ENCODE measurements at places on chromosomes 1 and 21.

DNA sequence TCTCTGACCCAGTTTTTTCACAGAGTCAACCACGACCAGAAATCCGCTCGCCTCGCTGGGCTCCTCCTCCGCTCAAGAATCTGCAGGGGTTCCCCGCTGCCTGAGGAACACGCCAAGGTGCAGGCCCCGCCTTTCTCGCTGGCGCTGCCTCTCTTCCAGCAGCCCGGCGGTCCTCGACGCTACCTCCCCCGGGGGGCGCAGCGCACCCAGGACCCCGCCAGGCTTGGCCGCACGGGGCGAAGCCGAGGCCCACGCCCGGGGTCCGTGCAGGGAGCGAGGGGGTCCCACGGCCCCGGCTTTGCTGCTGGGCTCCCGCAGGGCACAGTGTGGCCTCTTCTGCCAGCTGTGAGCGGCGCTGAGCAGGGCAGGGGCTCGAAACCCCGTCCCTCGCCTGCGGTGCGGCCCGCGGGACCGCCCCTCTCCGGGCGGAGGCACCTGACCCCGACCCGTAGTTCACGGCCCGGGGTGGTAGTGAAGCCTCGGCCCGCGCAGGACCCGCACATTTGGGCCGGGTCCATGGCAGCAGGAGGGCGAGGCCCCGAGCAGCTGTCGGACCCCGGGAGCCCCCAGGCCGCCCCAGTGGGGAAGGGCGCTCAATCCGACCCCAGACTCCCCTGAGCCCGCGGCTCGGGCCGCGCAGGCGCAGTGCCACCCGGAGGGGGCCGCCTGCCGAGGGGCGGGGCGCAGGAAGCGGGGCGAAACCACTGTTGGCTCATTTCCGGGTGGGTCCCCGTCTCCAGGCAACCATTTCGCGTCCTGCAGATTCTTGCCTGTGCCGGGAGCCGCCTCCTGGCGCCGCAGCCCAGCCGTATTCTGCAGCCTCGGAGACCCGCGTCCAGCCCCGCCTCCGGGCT lies 10.0 kb upstream of the MMEL1 start:
- peak; percentile 81 for DNase-seq

DNA sequence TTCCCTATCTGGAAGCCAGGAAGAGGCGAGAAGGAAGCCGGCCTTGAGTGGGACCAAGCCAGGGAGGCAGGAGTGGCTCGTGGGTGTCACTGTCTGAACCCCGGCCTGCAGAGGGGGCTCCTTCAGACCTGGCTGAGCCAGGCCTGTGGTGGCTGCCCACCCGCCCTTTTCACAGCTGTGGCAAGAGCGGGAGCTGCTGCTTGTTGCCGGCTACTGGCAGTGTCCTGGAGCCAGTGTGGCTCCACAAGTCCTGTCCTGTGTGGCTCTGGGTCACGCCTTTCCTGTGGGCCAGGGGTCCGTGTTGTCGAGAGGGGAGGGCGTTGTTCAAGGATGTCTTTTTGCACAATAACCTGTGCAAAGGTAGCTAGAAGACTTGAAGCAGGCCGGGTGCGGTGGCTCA lies 1.3 kb downstream of the PFKL start:
- DNase-seq: no peak

- no peak for DNase-seq
These were observed 79.4 kb downstream of the TNR start for GRCh38 chr1:175663991-175664390.

DNA sequence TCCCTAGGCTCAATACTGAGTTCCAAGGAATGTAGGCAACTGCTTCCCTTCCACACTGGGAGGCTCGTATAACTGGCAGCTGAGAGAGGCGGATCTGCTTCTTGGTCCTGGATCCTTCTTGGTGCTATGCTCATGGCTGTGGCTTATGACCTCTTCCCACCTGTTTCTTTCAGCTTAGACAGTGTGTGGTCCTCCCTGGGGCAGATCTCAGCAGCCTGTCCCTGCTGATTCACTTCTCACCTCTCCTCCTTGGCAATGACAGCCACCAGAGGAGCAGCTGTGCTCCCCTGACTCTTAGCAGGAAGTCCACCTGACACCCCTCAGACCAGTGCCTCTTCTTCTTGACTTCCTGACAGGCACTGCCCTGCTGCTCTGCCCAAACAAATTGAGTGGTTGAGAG lies 75.1 kb upstream of the PTGFRN start:
- DNase-seq: no peak

DNA sequence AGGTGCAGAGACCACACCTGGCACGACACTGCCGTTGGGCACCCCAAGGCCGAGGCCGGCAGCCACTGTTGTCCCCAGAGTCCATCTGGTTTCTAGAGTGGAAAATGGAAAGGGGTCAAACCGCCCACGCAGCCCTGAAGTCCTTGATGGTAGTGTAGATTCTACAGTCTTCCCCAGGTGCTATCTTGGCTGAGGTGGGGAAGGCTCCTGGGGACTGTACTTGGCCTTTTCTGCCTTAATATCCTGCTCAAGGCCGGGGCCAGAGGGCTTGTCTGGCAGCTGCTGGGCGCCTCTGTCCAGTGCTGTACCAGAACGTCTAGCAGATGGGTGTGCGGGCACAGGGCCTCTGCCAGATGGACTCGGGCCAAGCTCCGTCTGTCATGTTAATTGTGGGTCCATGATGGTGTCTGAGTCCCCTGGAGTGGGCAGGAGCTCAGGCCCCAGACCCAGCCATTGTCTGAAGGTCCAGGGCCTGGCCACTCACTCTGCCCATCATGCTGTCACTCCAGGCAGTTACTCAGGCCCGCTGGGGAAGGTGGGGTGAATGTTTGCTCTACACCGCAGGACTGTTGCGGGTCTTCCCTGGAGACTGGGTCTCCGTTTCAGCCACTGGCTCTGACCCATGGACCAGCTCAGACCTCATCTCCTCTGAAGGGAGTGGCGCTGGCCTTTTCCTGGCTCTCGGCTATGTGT lies 161.9 kb upstream of the COL6A1 start:
- DNase-seq: no peak

- DNase-seq: no peak
These were observed 245.5 kb downstream of the S1PR1 start for GRCh38 chr1:101482306-101482705.

DNA sequence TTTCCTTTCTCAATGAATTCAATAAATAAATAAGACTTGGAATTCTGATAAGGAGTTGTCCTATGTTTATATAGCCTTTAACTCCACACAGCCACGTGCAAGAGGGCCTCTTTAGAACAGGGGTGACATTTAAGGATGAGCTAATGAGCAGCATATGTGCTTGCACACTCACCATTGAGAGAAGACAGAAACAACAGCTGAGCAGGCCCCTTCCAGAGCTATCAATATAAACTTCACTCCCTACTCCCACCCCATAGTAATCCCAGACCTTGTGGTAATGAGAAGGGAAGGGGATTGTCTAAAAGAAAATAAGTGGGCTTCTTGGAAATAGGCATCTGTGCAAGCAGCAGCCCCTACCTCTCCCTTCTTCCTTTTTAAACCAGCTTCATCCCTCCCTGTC lies 176.0 kb downstream of the SEC16B start:
- no peak for DNase-seq

GRCh38 chr21:33067043-33067442 lies 2.9 kb upstream of the OLIG1 start:
- DNase-seq: no peak

DNA sequence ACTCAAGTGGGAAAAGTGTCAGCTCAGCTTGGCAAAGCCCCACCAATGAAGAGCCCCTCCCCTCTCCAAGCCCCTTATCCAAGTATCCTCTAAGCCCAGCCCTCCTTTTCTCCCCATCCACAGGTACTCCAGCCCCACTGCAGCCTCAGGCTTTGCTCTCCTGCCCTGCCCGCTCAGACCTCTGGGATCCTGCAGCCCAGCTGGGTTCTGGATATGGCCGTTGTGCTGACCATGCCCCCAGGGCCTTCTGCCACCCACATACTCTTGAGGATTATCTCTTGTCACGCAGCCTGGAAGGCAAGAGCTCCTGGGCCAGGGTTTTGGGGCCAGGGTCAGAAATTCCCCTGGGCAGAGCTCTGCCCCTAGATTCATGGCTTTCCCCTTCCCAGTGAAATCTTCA lies 4.7 kb downstream of the SHISA4 start:
- DNase-seq: no peak

- DNase-seq: no peak
These were observed 81.5 kb downstream of the ERG start for GRCh38 chr21:38416791-38417190.

- no peak for DNase-seq
These were observed 7.1 kb upstream of the TMEM240 start for GRCh38 chr1:1547476-1547875.

GRCh38 chr21:43916691-43917514 lies 51.9 kb downstream of the AGPAT3 start:
- DNase-seq: no peak

DNA sequence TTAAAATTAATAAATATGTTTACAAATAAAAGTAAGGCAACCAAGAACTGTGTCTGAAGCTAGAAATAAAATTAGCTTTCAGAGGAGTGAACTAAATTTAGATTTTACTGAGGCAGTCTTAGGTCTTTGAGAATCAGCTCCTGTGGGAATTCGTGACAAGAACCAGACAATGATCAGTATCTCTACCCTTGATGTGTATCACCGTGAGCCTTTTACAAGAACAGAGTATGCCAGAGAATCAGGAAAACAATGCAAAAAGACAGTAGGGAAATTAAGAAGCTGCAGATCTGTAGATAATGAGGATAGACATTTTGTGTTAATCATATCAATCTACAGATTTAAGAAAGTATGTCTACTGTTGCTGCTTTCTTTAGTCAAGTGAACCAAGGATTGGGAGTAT lies 351.0 kb downstream of the COL11A1 start:
- no peak for DNase-seq

- no peak for DNase-seq
These were observed 36.8 kb upstream of the DUSP10 start for GRCh38 chr1:221778535-221779142.

DNA sequence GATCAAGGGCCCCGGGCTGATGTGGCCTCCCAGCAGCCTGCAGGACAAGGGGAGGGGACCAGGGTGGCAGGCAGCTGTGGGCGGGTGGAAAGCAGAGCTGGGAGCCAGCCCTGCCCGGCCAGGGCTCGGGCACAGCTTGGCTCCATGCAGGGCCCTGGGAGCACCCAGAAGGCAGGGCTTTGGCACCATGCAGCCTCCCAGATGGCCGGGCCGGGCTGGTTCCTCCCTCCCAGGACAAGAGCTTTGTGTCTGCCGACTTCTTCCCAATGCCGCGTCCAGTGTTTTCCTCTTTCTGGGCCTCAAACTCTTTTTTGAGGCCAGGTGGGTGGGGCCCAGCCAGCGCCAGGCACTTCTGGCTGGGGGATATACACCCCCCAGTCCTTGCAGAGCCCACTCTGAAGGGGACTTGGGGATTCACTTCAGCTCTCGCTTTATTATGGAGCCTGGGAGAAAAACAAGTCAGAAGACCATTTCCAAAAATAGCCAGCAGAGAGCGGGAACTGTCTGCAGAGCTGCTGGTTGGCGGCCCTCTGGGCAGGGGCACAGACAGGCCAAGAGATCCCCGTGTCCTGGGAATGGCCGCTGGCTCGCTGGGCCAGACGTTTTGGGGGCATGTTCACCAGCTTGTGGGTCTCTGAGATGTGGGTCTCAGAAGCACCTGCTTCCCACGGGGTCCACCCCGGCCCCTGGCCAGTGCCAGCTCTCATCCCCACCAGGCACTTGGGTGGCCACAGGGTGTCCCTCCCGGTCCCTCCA lies 103.8 kb upstream of the ARHGEF16 start:
- no peak for DNase-seq

Measured in amniotic epithelial cell (primary cell).